Cerebellar cortex (tissue), 1 donor: ENCODE measurements at places on chromosomes 5 and 9.

GRCh38 chr9:3880851-3881250 lies 355.1 kb upstream of the RFX3 start:
- no peak for DNase-seq

DNA sequence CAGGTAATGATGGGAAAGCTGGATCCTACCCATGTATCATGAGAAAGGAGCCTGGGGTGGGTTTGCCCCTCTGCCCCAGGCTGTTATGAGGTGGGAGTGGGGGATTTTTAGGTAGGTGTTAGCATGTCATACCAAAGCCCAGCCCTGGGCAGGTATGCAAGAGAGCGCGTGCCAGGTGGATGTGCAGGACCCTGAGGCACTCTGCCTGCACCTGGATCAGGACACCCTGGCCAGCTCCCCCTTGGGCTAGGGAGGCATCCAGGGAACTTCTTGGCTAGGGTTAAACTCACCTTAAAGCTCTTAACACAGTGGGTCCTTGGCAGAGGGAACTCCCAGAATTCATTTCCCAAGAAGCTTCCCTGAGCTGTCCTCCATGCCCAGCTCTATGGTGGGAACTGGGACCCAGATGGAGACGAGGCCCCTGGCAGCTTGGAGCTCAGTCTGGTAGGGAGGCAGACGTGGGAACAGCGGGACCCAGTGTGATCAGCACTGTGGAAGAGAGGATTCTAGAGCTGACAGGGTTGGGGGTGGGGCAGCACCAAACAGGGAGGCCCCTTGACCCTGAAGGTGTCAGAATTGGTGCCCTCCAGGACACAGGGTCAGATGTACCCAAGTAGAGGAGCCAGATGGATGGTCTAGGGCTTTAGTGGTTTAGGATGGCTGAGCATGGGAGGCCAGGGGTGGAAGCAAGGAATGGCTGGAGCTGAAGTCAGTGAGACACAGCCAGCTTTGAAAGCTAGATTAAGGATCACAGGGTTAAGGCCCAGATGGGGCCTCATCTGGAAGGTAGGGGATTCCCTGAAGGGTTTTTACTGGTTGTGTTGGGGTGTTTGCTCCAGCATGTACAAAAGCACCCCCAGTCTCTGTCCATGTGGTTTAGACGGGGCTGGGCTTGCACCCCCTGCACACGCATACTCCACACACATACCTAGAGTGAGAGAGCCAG lies 2.2 kb upstream of the PRR7 start:
- no peak for DNase-seq

GRCh38 chr9:99678566-99678965 lies 143.1 kb upstream of the NR4A3 start:
- no peak for DNase-seq

- no peak for DNase-seq
These were observed 55.1 kb upstream of the NRARP start for GRCh38 chr9:137357166-137357565.

DNA sequence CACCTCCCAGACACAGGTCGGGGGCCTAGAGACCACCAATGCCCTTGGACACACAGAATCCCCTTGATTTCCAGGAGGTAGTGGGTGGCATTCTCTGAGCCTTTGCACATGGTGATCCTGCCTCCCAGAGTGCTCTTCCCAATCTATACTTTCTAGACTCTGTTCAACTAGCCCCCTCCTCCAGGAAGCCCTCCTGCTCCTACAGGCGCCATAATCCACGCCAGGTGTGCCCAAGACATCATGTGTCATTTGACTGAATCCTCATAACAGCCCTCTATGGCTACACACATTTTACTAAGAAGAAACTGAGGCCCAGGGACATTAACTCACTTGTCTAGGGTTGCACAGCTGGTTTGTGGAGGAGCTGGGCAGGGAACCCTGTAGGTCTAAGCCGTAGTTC lies 7.1 kb downstream of the BBLN start:
- DNase-seq = no peak

- DNase-seq = no peak
These were observed 173.6 kb downstream of the FANCC start for GRCh38 chr9:95143591-95144561.
